Esophagus muscularis mucosa (tissue), 4 donors: ENCODE measurements at places on chromosomes 12 and 14. TPM values are rescaled to one million over a fixed set of nuclear protein-coding genes. Genes with fewer than 3 reads are reported as not detected.

Gene BHLHE41
- 15.0 TPM for total RNA-seq

Gene APOLD1
- total RNA-seq, result 30.6 TPM

Gene IGF1
- 79.4 TPM for total RNA-seq

- no peak for DNase-seq
- no peaks in the 10 kb centered on the region for H3K36me3 ChIP-seq
- H3K27ac ChIP-seq, result no peak overlapping the region
Observed at GRCh38 chr14:95364481-95365209, 44.9 kb upstream of the CLMN start.
